Frontal cortex (tissue), 4 donors: ENCODE measurements at places on chromosomes 5 and 9. TPM values are rescaled to one million over a fixed set of nuclear protein-coding genes. Genes with fewer than 3 reads are reported as not detected.

Gene EPB41L4A
- 33.8 TPM for total RNA-seq

DNA sequence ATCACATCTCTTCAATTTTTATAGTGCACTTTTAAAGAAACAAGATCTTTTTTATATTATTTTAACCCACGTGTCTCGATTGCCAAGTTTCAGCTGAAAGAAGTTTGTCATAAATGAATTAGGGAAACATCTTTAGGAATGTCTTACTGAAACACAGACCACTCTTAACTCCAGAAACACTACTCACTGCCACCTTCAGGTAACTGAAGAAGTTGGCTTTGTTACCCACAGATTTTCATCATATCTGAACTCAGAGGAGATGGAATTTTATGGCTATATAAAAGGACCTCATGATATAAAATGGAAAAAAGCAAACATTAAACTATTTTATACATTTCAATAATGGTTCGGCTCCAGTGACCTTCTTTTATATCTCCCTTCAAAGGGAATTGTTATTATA, 158.0 kb downstream of the SEMA5A start:
- no peak for DNase-seq

DNA sequence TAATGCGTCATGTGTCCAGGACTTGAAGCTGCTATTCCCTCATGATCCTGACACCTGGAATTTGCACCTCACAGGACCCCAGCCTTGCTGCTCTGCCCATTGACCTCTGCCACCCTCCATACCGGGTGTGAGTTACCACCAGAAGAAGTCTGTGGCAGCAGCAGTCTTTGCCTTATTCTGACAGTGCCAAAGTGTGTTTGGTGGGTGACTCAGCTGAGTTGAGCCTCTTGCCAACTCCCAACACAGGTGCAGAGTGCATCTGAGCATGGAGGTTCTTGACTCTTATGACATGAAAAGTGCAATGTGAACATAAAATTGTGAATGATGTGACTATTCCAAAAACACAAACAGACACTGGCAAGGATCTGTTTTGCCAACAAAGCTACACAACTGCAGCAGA, 1166.5 kb upstream of the CDH18 start:
- no peak for DNase-seq

GRCh38 chr9:117739624-117740347, 35.6 kb downstream of the TLR4 start:
- DNase-seq = no peak

Gene PCDHGB5
- total RNA-seq = 13.0 TPM

DNA sequence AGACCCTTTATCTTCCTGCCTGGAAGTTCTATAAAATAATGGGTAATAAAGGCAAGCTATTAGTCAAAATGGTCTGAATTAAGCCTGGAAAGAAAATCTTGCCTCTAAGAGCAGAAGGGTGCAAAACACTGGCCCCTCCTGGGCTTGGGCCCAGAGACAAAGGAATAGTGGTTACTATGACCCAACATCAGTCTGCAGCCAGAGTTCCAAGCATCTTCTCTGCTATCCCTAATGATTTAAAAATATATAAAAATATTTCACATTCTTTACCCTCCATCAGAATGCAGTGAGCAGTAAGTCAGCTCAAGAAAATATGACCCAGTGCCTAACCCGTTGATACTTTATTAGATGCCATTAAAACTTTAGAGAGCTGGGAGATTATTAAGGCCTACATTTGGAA, 14.7 kb downstream of the TNFAIP8 start:
- DNase-seq = no peak
